ENCODE measurements at places on chromosomes 2 and 18.

DNA sequence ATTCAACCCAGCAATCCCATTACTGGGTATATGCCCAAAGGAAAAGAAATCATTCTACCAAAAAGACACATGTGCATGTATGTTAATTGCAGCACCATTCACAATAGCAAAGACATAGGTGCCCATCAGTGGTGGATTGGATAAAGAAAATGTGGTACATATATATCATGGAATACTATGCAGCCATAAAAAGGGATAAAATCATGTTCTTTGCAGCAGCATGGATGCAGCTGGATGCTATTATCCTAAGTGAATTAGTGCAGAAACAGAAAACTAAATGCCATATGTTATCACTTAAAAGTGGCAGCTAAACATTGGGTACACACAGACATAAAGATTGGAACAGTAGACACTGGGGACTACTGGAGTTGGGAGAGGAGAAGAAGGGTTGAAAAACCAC, 82.2 kb downstream of the MYO3B start:
- no peak for DNase-seq

DNA sequence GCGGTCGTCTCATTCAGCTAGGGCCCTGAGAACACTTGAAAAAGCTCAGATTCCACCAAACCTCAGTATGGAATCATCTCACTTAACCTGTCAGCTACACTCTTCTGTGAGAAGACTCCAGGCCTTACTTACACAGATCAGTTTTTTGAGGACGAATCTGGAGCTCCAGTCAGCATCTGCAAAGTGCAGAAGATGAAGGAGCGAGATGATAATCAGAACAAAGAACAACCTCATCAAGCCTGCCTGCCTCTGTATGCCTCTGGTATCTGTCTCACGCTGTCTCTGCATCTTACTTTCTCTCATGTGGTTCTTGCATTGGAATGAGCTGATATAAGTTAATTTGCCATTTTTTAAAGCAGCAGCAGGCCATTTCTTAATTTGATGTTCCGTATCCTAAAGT, 444.1 kb upstream of the LRATD1 start:
- no peak for DNase-seq

- DNase-seq = no peak
These were observed 249.9 kb downstream of the EIPR1 start for GRCh38 chr2:3127710-3128109.

GRCh38 chr18:5150894-5151293, 46.2 kb downstream of the AKAIN1 start:
- no peak for DNase-seq

GRCh38 chr2:1631292-1632001, 112.9 kb downstream of the PXDN start:
- DNase-seq = peak; percentile 45
